ENCODE measurements at places on chromosomes 3 and 15. TPM values are rescaled to one million over a fixed set of nuclear protein-coding genes. Genes with fewer than 3 reads are reported as not detected.
A peak's percentile ranks its signal among the peaks of the same experiment; 100 is the strongest.

Gene EFHB
- total RNA-seq, result not detected

- no peak overlapping the region for H3K4me3 ChIP-seq
- no peaks in the 10 kb centered on the region for H3K27me3 ChIP-seq
- peaks cover 19% of the 10 kb centered on the region for H3K4me1 ChIP-seq
- no peak for DNase-seq
- no peaks in the 10 kb centered on the region for H3K36me3 ChIP-seq
Measured at GRCh38 chr3:124800076-124800475, 69.8 kb downstream of the UMPS start.

Gene CCK
- total RNA-seq, result not detected

DNA sequence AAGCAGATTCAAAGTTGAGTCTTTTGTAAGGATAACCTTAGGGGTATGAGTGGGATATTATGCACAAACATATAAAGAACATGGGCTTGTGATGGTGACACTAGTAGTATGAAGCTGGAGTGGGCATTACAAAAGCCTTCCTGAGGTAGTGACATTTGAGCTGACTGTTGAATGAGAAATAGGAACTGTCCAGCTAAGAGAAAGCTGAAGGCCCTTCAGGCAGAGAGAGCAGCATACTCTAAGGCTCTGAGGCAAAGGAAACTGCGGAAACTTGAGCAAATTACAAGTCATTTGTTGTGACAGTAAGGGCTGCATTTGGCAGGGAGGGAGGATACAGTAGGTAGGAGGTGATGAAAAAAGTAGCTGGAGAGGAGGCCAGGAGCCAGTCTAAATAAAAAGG lies 190.7 kb upstream of the CD96 start:
- DNase-seq, result no peak
- no peaks in the 10 kb centered on the region for H3K36me3 ChIP-seq
- no peaks in the 10 kb centered on the region for H3K27me3 ChIP-seq
- H3K4me1 ChIP-seq, result no peaks in the 10 kb centered on the region

- peak overlapping the region; percentile 91 for H3K27ac ChIP-seq
- H3K4me1 ChIP-seq, result no peaks in the 10 kb centered on the region
- no peaks in the 10 kb centered on the region for H3K27me3 ChIP-seq
Measured at GRCh38 chr3:169145540-169146178, 517.9 kb downstream of the MECOM start.

- H3K27ac ChIP-seq, result no peak overlapping the region
- no peak for DNase-seq
- H3K36me3 ChIP-seq, result no peaks in the 10 kb centered on the region
- no peaks in the 10 kb centered on the region for H3K4me1 ChIP-seq
Measured at GRCh38 chr15:83710452-83710851, 56.5 kb downstream of the ADAMTSL3 start.

GRCh38 chr15:75327005-75327404 lies 8.9 kb upstream of the COMMD4 start:
- H3K36me3 ChIP-seq, result no peaks in the 10 kb centered on the region
- H3K4me1 ChIP-seq, result no peaks in the 10 kb centered on the region
- no peak overlapping the region for H3K4me3 ChIP-seq
- H3K27ac ChIP-seq, result no peak overlapping the region
- no peaks in the 10 kb centered on the region for H3K27me3 ChIP-seq

- H3K27me3 ChIP-seq, result no peaks in the 10 kb centered on the region
- DNase-seq, result no peak
- H3K36me3 ChIP-seq, result no peaks in the 10 kb centered on the region
- no peak overlapping the region for H3K4me3 ChIP-seq
Measured at GRCh38 chr3:190036631-190037030, 84.1 kb downstream of the P3H2 start.

Gene SPATA12
- not detected for total RNA-seq

GRCh38 chr15:64429448-64429847 lies 30.9 kb upstream of the ZNF609 start:
- H3K36me3 ChIP-seq, result peaks cover 18% of the 10 kb centered on the region
- no peak for DNase-seq
- no peak overlapping the region for H3K27ac ChIP-seq
- no peaks in the 10 kb centered on the region for H3K4me1 ChIP-seq

- H3K4me3 ChIP-seq, result no peak overlapping the region
- no peaks in the 10 kb centered on the region for H3K27me3 ChIP-seq
- no peak for DNase-seq
- no peaks in the 10 kb centered on the region for H3K4me1 ChIP-seq
- no peak overlapping the region for H3K27ac ChIP-seq
Measured at GRCh38 chr15:65020419-65020818, 9.0 kb downstream of the MTFMT start.

Gene SEMA5B
- 0.52 TPM for total RNA-seq

- no peaks in the 10 kb centered on the region for H3K36me3 ChIP-seq
- no peak overlapping the region for H3K4me3 ChIP-seq
- no peak for DNase-seq
- no peaks in the 10 kb centered on the region for H3K4me1 ChIP-seq
- H3K27ac ChIP-seq, result no peak overlapping the region
Measured at GRCh38 chr3:56423661-56424099, 44.6 kb downstream of the ERC2 start.

Gene MASP1
- 0.06 TPM for total RNA-seq

Gene TLR9
- total RNA-seq, result 0.03 TPM

DNA sequence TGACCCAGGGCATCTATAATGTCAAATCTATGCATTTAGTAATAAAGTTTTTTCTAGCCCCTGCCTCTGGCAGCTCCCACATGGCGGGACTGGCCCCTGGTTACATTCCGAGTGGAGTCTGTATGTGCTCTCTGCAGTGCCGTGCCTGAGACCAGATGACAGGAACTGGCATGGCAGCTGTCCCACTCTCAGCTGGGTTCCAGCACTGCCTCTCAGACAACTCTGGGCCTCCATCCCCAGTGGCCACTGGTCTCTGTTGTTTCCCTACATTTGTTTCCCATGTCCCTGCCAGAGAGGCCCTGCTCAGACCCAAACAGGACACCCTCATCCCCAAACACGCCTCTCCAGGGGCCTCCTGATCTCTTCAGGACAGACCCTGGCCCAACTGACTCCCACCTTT lies 109.3 kb downstream of the OCA2 start:
- no peaks in the 10 kb centered on the region for H3K36me3 ChIP-seq
- H3K27ac ChIP-seq, result no peak overlapping the region
- no peak overlapping the region for H3K4me3 ChIP-seq
- DNase-seq, result no peak
- no peaks in the 10 kb centered on the region for H3K27me3 ChIP-seq

Gene TAGLN3
- 2.9 TPM for total RNA-seq

GRCh38 chr3:139292192-139292591 lies 51.6 kb upstream of the MRPS22 start:
- no peaks in the 10 kb centered on the region for H3K36me3 ChIP-seq
- no peak for DNase-seq
- H3K27me3 ChIP-seq, result no peaks in the 10 kb centered on the region
- peaks cover 5% of the 10 kb centered on the region for H3K4me1 ChIP-seq

DNA sequence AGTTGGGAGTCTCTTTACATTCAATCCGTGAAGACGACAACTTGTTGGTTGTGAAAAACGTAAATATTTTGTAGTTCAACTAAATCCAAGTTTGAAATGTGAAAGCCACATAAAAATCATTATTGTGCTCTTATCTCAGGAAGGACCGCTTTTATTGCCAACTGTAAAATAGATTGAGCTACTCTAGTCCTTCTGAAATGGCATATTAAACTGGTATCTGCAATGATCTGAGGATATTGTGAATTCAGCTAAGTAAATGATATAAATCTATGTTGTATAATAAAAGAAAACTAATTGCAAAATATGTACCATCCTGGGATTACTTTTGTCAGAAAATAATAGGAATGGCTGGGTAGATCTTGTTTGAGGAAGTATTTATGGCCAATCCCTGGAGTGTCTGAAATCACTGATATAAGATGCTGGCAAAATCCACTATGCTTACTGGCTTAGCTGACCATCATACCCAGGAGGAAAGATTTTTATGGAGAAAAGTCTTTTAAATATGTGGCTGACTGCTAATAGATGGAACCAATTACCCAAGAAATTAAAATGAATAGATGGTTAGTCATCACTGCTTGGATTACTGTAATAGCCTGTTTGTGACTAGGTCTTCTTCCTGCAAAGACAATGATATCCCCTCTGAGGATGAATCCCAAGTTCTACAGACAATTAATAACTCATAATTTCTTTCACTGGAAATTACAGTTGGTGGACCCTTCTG lies 191.8 kb downstream of the SEMA6D start:
- DNase-seq, result no peak
- no peaks in the 10 kb centered on the region for H3K27me3 ChIP-seq
- H3K4me1 ChIP-seq, result no peaks in the 10 kb centered on the region

DNA sequence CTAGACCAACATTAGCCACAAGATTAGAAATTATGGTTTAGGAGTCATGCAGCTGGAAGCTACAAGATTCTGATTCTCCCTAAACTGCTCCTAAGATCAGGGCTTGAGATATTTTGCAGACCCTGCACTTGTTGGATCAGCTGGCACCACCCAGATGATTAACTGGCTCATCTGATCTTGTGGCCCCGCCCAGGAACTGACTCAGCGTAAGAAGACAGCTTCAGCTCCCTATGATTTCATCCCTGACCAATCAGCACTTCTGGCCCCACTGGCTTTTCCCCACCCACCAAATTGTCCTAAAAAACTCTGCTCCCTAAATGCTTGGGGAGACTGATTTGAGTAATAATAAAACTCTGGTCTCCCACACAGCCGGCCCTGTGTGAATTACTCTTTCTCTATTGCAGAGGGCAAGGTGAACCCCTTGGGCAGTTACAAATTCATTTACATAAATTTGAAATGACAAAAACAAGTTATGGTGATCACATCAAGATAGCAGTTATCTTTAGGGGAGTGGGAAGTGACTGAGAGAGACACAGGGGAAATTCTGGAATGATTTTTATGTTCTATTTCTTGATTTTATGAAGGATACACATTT lies 76.5 kb downstream of the CD200R1L start:
- DNase-seq, result no peak
- no peaks in the 10 kb centered on the region for H3K4me1 ChIP-seq
- no peaks in the 10 kb centered on the region for H3K36me3 ChIP-seq
- no peak overlapping the region for H3K27ac ChIP-seq

- no peaks in the 10 kb centered on the region for H3K36me3 ChIP-seq
- peak; percentile 26 for DNase-seq
- no peaks in the 10 kb centered on the region for H3K27me3 ChIP-seq
- H3K4me3 ChIP-seq, result no peak overlapping the region
- H3K4me1 ChIP-seq, result peaks cover 21% of the 10 kb centered on the region
Measured at GRCh38 chr3:4355401-4356219, 52.4 kb downstream of the SETMAR start.

Gene SNTN
- total RNA-seq, result not detected

Gene TRIM42
- not detected for total RNA-seq

DNA sequence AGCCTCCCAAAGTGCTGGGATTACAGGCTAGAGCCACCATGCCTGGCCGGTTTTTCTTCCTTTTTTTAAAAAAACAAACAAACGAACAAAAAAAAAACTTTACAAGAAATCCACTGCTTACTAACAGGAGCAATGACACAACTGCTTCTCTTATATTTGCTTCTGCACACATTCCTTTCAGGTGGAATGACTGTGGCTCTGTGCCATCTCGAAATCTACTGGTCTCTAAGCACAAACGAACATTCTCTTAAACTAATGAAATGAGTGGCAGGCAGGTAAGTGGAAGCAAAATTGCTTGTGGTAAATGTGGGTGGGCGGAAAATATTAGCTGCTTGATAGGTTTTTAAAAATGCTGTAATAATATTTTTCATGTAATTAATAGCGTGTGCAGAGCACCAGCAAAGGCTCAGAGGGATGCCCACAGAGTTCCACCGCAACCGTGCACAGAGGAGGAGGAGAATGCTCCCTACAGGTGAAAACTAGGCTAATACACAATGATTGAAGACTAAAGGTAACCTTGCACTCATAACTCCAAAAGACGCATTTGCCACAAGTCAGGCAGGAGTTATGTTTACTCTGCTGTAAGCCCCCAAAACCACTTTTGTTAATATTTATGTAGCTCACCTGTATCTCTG lies 77.4 kb downstream of the LSAMP start:
- H3K27me3 ChIP-seq, result no peaks in the 10 kb centered on the region
- H3K27ac ChIP-seq, result no peak overlapping the region

Gene INSYN1
- total RNA-seq, result 0.54 TPM

DNA sequence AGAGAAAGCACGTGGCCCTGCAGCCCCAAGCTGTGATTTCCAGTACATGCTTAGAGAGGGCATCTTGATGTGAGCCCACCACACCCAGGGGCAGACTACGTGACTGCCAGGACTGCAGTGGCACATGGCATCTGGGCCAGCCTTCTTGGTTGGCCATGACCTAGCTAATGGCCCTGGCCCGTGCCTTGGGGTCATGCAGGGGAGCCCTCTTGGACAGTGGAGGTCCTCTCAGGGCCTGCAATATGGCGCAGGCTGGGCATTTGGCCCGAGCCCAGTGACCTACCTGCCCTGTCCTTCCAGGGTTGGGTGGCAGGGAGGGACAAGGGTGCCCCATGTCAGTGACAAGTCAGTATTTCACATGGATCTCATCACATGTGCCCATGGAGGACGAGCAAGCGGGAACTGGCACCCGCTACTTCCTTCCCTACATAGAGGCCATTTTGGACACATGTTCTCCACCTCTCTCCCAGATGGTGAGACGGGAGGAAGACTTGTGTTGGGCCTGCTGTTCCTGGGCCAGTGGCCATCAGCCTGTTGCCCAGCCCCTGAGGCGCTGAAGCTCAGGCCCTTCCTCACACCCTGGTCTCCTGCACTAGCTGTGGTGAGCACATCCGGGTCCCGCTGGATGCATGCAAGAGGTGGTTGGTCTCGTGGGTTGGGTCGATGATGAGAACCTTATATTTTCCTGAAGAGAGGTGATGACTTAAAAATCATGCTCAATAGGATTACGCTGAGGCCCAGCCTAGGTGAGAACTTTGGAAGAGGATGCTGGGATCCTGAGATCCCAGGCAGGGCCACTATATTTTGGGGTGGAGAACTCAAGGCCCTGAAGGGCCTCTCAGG lies 195.6 kb downstream of the UBE3A start:
- no peak overlapping the region for H3K27ac ChIP-seq
- no peaks in the 10 kb centered on the region for H3K4me1 ChIP-seq
- DNase-seq, result no peak
- H3K27me3 ChIP-seq, result no peaks in the 10 kb centered on the region

All from pancreas (tissue), 10 donors.